ENCODE measurements at places on chromosomes 2 and 18.

DNA sequence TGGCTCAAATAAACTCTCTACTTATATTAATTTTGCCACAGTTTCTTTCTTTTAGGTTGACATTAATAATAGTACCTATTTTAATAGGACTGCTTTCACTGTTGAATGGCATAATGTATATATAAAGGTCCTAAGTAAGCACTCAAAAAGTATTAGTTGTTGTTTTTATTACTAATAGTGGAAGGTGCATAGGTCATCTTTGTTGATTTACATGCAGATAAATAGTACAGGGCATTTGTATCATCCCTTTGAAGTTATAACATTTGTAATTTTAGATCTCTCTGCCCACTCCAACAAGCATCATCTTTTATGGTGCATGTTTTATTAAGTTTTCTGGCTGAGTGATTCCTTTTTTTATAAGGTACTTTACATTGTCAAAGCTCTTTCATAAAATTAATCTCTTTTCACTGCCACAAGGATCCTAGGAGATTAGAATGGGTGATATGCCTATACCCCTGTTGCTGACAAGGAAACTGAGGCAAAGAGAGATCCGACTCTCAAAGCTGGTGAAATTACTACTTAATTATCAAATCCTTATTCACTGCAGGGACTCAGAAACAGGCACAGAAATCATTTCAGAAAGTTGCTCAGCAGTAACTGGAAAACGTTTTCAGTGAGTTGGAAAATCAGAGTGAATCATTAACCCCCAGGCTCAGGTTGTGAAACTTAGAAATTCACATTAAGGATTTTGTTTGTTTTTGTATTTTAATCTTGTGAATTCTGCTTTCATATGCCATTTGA is 299.6 kb downstream of the AGPS start:
- no peak for DNase-seq

GRCh38 chr18:34821669-34822210 is 111.6 kb downstream of the DTNA start:
- peak; percentile 6 for DNase-seq

GRCh38 chr2:44889096-44889495 is 52.4 kb upstream of the SIX3 start:
- no peak for DNase-seq

GRCh38 chr18:51545446-51545845 is 348.0 kb upstream of the MEX3C start:
- DNase-seq, result no peak

- no peak for DNase-seq
Measured at GRCh38 chr2:46286715-46287114, 10.5 kb upstream of the EPAS1 start.

Data from fibroblast of the conjunctiva (primary cell).